ENCODE measurements at places on chromosomes 5 and 9.

- peak; percentile 20 for DNase-seq
Measured at GRCh38 chr9:93642961-93643360, 66.6 kb downstream of the PHF2 start.

- no peak for DNase-seq
Measured at GRCh38 chr9:20611691-20612287, 10.5 kb downstream of the MLLT3 start.

DNA sequence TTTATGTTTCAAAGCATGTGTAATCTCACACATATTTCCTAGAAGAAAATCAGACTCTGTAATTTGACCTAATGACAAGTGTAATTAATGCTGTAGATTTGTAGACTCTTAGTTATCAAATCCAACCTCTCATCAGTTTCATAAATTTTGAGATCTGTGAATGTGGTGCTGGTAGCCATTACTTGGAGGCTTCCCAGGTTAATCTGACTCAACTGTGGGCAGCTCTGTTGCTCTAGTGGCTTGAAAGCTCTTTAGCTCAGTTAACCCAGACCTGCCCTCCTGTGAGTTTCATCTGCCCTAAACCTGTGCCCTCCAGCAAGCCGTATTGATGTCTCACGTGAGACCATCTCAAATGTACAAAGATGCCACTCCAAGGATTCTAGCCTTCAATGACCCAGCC is 323.4 kb downstream of the FBXL7 start:
- DNase-seq = no peak

GRCh38 chr5:127642949-127643348 is 5.9 kb upstream of the CTXN3 start:
- no peak for DNase-seq

DNA sequence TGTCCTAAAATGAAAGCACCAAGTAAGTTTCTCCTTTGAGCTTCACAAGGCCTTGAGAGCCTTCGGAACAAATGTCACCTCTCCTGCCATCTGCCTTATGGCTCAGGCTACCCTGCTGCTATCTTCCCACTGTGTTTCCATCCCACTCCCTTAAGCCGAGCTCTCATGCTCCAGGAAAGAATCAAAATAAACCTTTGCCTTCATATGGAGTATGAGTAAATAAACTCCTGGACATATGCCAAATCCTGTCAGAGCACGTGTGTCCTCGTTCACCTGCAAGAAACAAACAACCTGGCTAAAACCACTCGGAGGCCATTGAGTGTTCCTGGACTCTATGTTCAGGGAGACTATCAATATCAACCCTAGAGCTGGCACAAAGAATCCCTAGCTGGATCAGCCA is 122.3 kb upstream of the CCDC112 start:
- no peak for DNase-seq

DNA sequence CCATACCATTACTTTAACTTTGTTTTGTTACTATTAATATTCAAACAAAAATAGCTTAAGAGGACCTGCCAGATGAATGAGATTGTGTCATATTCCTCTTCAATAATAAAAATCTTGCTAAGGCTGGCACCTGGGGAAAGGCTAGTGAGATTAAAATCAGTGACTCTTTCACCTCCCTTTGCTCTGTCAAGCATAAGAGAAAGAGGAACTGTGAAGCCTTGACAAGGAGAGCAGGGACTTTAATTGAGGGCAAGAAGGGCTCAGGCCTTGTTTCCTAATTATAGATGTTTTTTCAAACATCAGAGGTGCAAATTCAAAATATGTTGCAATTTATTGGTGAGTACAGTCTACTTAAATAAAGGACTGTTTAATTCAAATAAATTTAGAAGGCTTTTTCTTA is 91.7 kb downstream of the SPATA31D1 start:
- no peak for DNase-seq

Data from brain pericyte (primary cell).